ENCODE measurements at places on chromosomes 4 and X.

DNA sequence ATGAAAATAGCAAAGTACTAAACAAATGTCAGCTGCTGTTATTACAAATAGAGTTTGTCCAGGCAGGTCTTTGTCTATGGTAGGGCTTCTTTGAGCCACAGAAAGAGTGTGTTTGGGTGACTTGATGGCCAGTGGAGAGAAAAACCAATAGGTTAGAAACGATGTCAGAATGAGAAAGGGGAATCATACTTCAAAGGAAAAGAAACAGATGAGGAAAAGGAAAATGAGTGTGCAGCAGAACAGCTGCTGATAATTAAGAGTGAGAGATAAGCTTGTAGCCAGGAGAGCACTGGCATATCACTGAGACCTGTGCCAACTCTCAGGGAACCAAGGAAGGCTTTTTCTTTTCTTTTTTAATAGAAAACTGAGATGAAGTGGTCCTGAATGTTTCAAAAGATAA is 257.2 kb downstream of the ARHGAP24 start:
- no peak for DNase-seq

- no peak for DNase-seq
Observed at GRCh38 chr4:27140486-27140885, 279.8 kb downstream of the STIM2 start.

- DNase-seq, result no peak
Observed at GRCh38 chr4:161404346-161405110, 759.3 kb downstream of the FSTL5 start.

- no peak for DNase-seq
Observed at GRCh38 chr4:152705903-152706302, 26.1 kb upstream of the TMEM154 start.

DNA sequence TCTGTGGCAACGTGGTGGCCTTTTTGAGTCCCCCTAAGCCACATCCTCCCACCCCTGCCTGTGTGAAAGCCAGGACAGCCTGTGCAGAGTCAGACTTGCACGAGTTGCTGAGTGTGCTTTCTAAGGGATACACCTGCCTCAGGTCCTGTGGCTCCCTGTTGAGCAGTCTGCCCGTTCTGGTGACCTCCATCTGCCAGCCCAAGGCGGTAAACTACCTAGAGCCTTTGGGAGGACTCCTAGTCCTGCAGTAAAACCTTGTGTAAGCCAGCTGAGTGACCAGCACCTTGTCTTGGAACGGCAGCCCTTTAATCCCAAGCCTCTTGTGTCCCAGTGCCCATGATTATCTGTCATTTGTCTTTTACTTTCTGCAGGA is 69.3 kb downstream of the NBDY start:
- no peak for DNase-seq

GRCh38 chr4:113181289-113182007 is 132.0 kb downstream of the ANK2 start:
- no peak for DNase-seq

DNA sequence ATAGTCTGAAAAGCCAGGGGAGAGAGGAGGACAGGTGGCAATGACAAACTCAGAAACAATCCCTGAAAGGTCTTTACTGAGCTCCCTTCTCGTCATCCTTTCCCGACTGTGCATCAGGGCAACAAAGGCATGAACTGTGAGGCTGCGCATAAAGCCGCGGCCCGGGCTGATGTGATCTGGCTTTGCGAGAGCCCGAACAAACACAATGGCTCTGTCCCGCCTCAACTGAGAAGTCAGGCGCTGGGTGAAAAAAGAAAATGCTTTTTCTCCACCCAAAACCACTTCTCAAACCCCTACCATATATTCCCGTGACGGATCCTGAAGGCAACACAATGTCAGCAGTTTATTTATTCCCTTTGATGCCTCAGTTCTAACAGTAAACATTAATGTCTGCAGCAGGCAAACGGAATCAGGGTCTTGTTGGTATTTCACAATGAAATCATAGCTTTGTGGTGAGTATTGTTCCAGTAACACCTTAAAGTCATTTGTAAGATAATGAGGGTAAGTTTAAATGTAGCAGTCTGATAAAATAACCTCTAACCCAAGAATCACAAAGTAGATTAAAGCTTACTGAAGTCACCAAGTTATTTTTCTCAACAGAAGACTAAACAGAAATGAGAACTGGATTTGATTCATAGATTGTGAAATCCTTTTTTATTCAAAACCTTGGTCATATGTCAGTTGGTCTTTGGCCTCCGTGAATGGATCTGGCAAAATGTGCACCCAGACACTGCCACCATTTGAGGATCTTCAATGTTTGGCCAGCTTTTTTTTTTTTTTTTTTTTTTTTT is 67.4 kb downstream of the APBB2 start:
- no peak for DNase-seq

DNA sequence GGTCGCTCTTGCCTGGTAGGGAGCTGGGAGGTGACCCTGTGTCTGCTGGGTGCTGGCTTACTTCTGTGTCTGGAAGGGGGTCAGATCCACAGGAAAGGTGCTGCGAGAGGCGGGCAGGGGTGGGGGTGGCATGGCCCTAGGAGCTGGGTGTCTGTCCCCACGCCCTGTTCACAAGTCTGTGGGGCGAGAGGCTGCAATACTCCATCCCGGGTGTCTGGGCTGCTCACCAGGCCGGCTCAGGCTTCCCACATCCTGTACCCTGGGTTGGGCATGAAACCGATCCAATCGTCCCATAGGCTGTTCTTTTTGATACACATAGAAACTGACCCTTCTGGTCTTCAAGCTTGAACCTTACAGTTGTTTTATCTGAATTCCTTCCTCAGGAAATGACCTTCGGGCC is 993 bp upstream of the CTAG2 start:
- no peak for DNase-seq

- DNase-seq, result no peak
Observed at GRCh38 chr4:22348410-22348809, 167.5 kb downstream of the ADGRA3 start.

DNA sequence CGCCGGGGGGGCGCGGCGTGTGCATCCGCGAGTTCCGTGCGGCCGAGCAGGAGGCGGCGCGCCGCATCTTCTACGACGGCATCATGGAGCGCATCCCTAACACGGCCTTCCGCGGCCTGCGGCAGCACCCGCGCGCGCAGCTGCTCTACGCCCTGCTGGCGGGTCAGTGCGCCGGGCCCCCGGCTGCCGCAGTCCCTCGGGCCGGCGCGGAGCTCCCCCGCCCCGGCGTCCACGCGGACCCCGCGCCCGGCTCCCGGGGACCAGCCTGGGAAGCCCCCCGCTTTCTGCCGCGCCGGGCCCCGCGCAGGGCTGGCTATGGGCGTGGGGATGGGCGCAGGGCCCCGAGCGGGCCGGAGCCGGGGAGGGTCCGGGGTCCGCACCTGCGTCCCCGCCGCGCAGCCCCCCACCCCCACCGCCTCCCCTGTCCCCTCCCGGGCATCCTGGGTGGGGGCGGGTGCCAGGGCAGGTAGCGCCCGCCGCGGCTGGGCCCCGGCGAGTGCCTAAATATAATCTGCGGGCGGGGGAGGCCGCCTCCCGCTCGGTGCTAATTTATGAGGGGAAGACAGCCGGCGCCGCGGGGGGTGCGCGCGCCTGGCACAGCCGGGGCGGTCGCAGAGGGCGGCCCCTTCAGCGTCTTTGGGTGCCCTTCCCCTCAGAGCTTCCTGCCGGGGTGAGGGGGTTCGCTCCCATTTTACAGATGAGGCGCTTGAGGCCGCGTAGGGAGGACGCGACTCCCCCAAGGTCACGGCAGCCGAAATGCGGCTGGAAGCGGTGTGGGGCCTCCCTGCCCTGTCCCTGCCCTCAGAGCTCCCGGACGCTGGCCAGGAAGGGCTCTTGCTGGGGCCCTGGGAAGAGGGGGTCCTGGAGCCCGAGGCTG is 837 bp downstream of the NAT8L start:
- DNase-seq, result no peak

DNA sequence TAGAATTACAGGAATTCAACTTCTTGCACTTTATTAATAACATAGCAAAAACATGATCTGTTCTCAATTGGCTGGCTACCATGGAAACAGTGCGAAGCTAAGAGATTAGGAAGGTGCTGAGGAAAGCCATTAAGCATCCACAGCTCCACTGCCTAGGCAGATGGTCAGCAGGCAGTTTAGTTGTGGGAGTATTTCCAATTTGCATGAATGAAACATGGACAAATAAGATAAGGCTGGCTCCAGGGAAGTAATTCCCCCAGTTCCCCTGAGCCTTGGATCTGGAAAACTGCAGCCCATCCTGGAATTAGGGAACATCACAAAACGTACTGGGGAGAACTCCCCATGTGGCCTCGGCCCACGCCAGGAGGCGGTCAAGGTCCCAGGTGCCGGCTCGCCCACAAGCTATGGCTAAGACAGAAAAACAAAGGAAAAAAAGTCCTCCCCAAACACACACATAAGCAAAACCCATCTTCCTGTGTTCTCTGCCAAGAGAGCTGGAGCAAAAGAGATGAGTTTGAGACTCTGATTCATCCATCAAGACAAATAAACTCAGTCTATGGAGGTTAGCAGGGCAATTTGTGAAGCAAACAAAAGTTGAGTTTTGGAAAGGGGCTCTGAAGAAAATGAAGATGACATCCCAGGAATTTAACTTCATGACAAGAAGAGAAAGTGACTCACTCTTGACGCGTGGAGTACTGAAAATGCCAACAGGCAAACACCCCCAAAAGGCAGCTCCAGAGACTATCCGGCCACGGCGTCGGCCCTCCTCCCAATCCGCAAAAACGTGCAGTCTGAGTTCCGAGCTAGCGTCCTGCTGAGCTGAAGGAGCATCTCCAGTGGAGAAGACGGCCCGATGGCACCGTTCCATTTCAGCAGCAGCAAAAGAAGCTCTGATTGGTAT is 45.1 kb downstream of the IGFBP7 start:
- DNase-seq, result no peak

- DNase-seq, result no peak
Observed at GRCh38 chr4:109319684-109320083, 17.2 kb upstream of the COL25A1 start.

DNA sequence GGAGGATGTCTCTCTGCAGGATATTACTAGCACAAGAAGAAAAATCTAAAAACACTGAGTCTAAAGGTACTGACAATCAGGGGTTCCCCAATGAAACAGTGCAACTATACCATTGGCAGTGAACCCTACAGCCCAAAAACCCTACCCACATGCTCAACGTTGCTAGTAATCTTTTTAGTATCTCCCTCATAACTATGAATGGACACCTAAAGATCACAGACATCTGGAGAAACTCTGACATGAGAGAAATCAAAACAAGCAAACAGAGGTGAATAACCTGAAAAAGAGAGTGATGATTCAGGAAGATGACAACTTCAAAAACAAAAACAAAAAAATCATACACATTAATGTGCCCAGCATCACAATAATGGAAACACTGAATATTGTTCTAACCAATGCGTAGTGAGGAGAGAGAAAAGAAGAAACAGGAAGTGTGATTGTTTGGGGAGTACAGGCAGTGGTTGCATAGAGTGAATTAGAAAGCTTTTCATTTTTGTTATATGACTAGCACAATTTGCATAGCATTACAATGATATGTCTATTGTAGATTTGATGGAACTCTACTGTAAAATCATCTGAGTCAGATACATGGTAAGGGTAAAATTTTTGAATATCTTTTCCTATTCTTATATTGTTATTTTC is 78.9 kb upstream of the FMR1 start:
- DNase-seq, result no peak

DNA sequence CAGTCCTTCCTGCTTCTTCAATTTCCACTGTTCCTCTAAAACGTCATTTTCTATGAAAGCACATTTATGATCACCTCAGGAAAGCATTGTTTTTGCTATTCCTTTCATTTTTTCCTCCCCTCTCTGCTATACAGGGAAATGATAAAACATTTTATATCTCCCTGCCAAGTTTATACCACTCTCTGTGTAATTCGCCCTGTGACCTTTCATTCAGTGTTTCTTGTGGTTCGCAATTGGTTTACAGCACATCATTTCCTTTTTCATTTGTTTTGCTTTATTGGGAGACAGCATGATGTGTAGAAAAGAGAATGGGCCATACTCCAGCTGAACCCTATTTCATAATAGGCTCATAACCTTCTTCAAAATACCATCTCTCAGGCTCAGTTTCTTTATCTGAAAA is 99.9 kb upstream of the RAPGEF2 start:
- no peak for DNase-seq

GRCh38 chrX:21993265-21993664 is 38.9 kb upstream of the PHEX start:
- DNase-seq, result peak; percentile 59

DNA sequence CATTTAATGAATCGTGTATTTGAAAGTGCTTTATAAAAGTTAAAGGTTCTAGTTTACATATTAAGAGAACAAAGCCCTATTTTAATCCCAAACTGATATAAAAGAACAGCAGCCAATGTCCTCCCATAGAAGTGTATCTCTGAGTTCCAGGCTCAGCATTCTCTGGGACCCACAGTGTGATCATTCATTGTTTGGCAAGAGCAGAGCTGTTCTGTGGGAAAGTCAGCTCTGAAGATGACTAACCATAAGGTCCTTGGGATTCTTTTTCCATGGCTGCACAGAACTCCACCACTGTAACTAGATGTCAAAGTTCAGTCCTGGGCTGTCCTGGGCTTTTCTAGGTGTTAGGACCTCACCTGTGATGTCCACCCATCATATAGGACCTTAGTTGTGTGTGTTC is 157.0 kb upstream of the TLL1 start:
- DNase-seq, result no peak

GRCh38 chr4:80140194-80140593 is 57.1 kb upstream of the PRDM8 start:
- no peak for DNase-seq

DNA sequence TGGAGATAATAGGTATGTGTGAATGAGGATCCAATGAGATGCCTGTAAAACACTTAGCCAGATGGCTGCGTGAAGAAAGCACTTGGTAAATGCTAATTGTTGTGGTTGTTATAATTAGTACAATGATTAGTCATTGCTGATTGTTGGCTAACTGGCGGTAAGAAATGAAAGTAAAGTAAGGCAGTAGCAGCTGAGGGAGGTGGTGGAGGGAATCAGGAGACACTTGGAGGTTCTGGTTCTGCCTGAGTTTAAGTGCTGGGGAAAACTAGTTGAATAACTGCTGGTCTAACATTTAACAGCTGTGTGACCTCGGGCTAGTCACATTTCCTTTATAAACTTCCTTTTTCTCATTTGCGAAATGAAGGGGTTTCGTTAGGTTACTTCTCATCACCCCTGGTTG is 30.9 kb downstream of the CD38 start:
- DNase-seq, result no peak

DNA sequence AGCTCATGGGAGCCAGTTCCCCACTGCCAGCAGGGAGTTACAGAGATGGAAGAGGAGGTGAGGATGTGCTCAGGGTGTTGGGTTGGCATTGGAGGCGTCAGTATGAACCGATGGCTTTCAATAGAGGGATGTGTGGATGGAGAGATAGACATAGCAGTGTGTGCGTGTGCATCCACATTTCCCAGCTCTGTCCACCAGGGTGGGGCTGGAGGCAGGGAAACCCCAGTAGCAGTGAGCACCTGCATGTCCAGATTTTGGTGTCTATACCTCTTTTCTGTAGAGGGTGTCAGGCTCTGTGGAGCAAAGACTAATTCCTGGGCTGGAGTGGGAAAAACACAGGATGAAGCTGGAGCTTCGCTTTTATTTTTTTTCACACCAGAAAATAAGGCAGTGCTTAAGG is 37.2 kb upstream of the HGFAC start:
- DNase-seq, result no peak

DNA sequence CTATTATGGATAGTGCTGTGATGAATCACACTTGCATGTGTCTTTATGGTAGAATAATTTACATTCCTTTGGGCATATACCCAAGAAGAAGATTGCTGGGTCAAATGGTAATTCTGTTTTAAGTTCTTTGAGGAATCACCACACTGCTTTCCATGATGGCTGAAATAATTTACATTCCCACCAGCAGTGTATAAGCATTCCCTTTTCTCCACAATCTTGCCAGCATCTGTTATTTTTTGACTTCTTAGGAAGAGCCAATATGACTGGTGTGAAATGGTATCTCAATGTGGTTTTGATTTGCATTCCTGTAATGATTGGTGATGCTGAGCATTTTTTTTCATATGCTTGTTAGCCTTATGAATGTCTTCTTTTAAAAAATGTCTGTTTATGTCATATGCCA is 1120.2 kb downstream of the ARAP2 start:
- no peak for DNase-seq
